Left cardiac atrium (tissue), 4 donors: ENCODE measurements at places on chromosomes 3 and 15. TPM values are rescaled to one million over a fixed set of nuclear protein-coding genes. Genes with fewer than 3 reads are reported as not detected.

Gene KBTBD12
- total RNA-seq, result 3.2 TPM

- no peak for DNase-seq
Observed at GRCh38 chr15:29122506-29122905, 147.1 kb downstream of the NSMCE3 start.

GRCh38 chr3:60809857-60810610 is 441.2 kb downstream of the FHIT start:
- no peak for DNase-seq

Gene MKRN2
- total RNA-seq, result 31.7 TPM

DNA sequence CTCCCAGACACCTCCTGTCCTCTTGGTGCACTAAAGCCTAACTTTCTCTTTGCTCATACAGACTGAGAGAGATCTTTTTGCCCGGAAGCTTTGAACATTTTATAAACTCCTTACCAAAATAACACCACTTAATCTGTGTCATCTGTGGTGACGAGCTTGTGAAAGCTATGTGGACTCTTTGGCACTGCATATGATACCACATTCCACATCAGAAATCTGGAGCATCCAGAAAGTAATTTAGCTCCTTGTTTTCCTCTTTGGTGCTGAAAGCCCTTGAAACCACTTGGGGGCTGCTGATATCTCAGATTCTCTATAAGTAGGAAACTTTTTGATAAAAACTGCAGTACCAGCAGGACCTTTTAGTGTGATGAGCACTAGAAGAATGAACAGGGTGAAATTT is 128.3 kb downstream of the ALCAM start:
- no peak for DNase-seq

DNA sequence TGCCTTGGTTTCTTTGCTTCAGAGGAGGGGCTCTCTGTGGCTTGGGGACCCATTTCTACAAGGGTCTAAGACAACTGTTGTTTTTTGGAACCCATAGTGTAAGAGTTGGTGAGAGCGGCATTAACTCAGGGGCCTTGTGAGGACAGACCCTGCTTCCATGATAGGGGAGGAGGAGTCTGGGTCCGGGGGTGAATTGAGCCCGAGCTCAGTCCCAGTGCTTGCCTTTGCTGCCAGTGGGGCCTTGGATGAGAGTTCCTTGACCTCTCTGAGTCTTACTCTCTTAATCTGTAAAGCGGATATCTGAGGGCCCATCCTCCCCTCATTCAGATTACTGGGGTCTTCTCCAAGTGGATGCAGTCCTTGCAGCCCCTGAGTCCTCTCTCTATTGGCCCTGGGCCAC is 74.2 kb downstream of the EEFSEC start:
- DNase-seq, result no peak

Gene WDR49
- 7.9 TPM for total RNA-seq

Gene LYSMD4
- total RNA-seq, result 7.8 TPM

DNA sequence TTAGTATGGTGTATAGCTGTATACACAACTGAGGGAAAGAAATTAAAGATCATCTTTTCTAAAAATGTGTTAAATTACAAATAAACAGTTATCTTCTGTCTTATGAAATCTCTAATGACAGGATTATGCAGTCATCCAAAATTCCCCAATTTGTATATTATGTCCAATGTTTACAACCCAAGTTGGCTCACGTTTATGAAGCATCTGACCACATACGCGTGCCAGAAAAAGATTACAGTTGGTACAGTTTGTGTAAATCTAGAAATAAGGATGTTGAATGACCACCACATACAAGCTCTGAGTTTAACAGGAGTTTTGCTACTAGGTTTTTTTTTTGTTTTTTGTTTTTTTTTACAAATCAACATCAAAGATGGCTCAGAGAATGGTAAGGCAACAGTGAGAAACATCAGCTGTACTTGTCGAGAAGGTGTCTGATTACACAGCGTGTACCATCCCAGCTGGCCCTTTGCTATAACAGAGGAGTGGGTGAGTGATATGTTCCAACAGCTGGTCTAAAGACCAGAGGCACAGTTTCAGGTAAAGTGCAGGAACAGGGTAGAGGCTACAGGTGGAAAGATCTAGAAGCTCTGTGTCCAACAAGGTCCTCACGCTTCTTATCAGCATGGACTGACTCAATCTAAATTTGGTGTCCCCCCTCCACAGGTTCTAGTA is 47.1 kb downstream of the USF3 start:
- no peak for DNase-seq

DNA sequence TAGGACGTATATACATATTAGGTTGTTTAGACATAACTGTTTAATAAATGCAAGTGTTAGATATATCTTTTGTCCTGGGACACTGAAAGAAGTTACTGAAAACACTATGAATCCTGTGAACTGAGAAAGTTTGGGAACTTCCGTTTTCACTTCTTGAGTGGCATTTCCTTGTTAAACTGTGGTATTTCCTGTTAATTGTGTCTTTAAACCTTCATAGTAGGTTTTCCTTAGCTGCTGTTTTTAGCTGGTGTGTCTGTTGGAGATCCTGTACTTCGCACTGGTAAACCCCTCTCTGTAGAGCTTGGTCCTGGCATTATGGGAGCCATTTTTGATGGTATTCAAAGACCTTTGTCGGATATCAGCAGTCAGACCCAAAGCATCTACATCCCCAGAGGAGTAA is 37.1 kb downstream of the ATP6V1A start:
- no peak for DNase-seq

Gene SPTBN5
- 1.7 TPM for total RNA-seq

GRCh38 chr3:22947851-22948250 is 255.3 kb upstream of the UBE2E2 start:
- DNase-seq, result no peak

DNA sequence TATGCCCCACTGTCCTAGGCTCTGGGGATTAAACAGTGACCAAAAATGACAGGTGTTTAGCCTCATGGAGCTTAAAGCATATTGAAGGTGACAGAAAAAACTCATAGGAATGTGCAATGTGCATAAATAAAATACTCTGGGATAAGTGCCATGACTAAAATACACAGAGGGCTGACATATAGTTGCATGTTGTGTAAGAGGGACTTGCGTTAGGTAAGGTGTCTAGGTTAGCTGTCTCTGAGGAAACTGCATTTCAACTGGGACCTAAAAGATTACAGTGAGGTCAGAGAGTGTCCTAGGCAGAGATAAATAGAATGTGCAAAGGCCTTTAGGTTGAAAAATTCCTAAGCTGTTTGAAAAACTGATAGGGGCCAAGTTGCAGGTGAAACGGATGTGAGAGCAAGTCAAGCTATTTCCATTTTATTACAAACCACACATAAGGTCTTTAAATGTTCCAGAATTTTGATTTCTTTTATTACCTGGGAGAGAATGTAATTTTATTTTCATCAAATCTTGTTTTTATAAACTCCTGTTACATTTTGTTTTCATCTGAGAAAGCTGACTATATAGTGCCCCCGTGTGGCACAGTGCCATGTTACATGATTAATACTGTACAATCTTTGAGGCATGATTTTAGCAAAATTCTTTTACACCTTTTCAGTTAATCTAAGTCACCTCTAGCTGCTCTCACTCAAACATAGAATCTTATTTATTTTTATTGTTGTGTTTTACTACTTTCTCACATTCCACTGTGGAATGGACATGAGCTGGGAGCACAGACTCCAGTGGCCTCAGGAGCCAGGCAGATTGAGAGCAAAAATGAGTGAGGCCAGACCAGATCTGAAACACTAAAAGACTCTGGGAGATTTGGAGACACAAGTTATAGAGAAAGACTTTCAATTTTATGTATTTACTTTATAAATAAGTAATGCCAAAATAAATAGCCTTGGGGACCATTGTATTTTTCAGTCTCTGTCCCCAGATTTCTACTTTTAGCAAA is 259.6 kb upstream of the ZNF717 start:
- peak; percentile 24 for DNase-seq

DNA sequence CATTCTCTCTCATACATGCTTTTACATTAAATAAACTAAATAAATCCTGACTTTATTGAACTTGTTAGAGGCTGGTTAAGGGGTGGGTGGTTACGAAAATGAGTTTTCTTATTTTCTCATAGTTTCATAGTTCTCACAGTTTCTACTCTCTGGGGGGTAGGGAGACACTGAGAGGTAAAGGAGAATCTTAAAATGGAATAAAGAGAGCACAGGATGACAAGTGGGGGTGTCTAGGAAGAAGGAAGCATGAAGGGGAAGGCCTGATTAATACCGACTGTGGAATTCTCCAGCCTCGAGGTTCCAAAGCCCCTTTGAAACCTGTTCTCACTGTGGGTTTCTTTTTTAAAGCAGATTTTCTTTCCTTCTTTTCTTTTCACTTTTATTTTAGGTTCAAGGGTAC is 66.4 kb upstream of the TRA2B start:
- DNase-seq, result no peak

GRCh38 chr3:88003115-88003755 is 55.6 kb downstream of the CGGBP1 start:
- no peak for DNase-seq

GRCh38 chr15:29283381-29283780 is 13.8 kb upstream of the NSMCE3 start:
- no peak for DNase-seq

Gene TEX264
- 44.1 TPM for total RNA-seq

Gene BRPF1
- total RNA-seq, result 10.2 TPM

GRCh38 chr3:32946973-32947788 is 4.3 kb upstream of the CCR4 start:
- no peak for DNase-seq

DNA sequence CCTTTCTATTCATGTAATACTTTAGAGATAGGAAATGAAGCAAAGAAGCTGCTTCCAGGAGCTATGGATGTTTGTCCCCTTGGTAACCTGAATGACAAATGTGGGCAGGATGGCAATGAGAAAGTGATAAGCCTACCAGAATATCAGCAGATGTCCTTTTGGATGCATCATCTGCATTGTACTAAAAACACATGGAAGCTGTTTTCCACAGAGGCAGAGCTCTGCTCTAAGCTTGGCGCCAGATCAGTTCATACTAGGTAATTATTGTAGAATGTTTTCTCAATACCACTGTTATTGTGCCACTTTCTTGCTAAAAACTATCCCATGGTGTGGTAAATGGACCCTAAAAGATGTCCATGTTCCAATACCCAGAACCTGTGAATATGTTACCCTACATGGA is 100.2 kb downstream of the DTWD1 start:
- no peak for DNase-seq

GRCh38 chr3:59245300-59245858 is 195.6 kb upstream of the CFAP20DC start:
- no peak for DNase-seq

- DNase-seq, result no peak
Observed at GRCh38 chr15:84402856-84403608, 167.5 kb downstream of the GOLGA6L4 start.

GRCh38 chr3:55604402-55604801 is 117.3 kb upstream of the WNT5A start:
- no peak for DNase-seq

Gene ALDH1A2
- total RNA-seq, result 24.4 TPM

- DNase-seq, result peak; percentile 57
Observed at GRCh38 chr15:55267401-55268175, 22.0 kb downstream of the RAB27A start.

DNA sequence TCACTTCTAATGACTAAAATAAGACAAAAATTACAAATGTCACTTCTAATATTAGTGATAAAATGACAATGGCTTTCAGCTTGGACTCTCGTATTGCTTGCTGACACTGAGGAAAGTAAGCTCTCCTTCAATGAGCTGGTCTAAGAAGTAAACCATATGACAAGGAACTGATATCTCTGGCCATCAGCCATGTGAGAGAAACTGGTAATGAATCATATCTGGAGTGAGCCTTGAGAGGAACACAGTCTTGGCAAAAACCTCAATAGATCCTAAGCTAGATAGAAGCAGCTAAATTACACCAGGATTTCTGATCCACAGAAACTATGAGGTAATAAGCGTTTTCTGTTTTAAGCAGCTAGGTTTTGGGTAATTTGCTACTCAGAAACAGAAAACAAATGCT is 1575.1 kb downstream of the OTOL1 start:
- no peak for DNase-seq

DNA sequence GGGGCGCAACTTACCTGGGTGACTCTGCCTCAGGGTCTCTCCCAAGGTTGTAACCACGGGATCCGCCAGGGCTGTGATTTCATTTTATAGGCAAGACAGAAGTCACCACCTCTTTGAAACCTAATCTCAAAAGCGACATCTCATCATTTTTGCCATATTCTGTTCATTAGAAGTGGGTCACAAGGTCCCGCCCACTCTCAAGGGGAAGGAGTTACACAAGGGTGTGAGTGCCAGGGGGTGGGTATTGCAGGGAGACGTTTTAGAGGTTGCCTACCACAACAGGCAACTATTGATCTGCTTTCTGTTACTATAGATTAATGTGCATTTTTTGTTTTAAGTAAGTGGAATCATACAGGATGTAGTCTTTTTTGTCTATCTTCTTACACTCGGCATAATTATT is 56.6 kb upstream of the ADPGK start:
- no peak for DNase-seq

GRCh38 chr3:134132961-134133360 is 103.2 kb upstream of the SLCO2A1 start:
- DNase-seq, result no peak

DNA sequence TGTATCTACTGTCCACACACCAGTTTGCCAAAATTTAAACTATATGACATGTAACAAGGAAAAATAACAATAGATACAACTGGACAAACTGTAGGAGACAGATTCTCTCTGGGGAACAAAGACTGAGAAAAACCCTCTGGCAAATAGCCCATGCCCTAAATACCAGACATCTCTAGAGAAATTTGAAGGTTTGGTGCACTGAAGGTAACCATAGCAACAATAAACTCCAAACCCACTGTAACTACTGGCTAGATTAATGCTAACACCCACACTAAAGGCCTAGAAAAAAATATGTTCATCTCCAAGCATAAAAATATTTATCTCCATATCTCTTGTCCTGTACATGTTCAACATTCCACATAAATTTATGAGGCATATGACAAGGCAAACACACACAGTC is 267.1 kb downstream of the STXBP5L start:
- no peak for DNase-seq

- DNase-seq, result no peak
Observed at GRCh38 chr3:112807685-112808084, 39.0 kb downstream of the CD200R1L start.

GRCh38 chr3:8420612-8421011 is 81.0 kb upstream of the LMCD1 start:
- DNase-seq, result no peak

- no peak for DNase-seq
Observed at GRCh38 chr15:74504836-74505235, 36.2 kb upstream of the ARID3B start.

Gene ACOX2
- 20.1 TPM for total RNA-seq
